Activated CD4-positive, alpha-beta T cell treated with anti-CD3 and anti-CD28 coated beads, Interleukin-2, amount 10 ng/mL, durations not matched to agents 7 days and 5 days (primary cell): ENCODE measurements at places on chromosomes 1 and 21.

GRCh38 chr1:65265651-65266351 lies 43.5 kb upstream of the DNAJC6 start:
- DNase-seq, result peak; percentile 48

DNA sequence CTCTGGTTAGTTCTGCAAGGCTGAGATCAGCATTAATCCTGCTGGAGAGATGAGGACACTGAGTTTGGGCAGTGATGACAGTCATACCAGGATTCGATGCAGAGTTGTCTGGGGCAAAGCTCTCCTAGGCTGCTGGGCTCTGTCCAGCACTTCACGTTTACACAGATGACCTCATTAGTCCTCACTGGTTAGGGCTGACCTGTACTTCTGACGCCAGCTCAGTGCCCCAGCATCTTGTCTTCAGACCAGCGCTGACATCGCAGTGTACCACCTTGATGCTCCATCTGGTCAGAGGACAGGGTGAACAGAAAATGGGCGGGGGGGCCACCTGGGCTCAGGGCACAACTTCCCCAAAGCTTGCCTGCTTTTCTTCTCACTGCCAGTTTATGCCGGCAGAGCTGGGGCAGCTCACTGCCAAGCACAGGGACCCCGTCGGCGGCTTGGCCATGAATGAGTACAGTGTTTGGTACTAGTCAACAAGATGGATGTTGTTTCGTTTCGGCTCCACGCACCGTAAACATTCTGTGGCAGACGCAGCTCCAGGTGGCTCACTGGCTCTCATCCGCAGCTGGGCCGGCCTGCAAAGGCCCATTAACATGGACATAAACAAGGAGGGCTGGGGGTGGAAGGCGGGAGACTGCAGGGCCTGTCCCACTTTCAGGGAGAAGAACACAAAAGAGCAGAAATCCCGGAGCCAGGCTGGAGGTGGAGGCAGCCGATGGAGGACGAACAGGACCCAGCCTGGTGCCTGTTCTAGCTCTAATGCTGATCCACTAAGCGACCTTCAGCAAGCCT lies 118.7 kb downstream of the GLIS1 start:
- no peak for DNase-seq

DNA sequence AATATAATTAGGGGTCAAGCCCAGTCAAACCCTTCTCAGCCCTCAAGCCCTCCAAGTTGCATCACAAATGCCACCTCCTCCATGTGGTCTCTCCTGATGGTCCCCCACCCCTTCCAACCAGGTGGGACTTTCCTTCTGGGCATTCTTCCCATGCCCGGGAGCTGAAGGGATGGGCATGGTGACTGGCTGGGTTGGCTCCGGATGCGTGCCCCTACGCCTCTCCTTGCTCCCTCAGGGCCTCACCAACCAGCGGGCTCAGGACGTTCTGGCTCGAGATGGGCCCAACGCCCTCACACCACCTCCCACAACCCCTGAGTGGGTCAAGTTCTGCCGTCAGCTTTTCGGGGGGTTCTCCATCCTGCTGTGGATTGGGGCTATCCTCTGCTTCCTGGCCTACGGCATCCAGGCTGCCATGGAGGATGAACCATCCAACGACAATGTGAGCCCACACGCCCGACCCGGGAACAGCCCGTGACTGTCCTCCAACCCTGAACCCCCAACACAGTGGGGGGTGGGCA lies 7.5 kb downstream of the ATP1A2 start:
- DNase-seq, result no peak

- no peak for DNase-seq
Measured at GRCh38 chr1:26239936-26240335, 5.9 kb downstream of the CEP85 start.

DNA sequence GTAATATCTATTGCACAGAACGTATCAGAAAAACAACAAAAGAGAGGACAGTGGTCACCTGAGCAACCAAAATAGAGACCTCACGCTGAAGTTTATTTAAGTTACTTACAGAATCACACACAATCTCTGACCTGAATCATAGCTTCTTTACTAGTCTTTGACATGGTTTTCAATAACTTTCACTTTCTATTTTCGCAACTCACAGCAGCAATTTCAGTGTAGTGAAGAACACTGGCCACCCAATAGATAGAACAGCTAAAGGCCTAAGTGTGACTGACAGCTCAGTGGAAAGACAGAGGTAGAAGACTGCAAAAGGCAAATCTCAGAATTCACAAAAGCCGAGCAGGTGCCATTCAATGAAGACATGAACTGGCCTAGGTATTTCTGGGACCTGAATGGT lies 435.6 kb upstream of the CHRM3 start:
- DNase-seq, result no peak

GRCh38 chr1:117594261-117594990 lies 11.4 kb upstream of the TENT5C start:
- no peak for DNase-seq
